Fibroblast of lung (primary cell): ENCODE measurements at places on chromosomes 5 and 9.

DNA sequence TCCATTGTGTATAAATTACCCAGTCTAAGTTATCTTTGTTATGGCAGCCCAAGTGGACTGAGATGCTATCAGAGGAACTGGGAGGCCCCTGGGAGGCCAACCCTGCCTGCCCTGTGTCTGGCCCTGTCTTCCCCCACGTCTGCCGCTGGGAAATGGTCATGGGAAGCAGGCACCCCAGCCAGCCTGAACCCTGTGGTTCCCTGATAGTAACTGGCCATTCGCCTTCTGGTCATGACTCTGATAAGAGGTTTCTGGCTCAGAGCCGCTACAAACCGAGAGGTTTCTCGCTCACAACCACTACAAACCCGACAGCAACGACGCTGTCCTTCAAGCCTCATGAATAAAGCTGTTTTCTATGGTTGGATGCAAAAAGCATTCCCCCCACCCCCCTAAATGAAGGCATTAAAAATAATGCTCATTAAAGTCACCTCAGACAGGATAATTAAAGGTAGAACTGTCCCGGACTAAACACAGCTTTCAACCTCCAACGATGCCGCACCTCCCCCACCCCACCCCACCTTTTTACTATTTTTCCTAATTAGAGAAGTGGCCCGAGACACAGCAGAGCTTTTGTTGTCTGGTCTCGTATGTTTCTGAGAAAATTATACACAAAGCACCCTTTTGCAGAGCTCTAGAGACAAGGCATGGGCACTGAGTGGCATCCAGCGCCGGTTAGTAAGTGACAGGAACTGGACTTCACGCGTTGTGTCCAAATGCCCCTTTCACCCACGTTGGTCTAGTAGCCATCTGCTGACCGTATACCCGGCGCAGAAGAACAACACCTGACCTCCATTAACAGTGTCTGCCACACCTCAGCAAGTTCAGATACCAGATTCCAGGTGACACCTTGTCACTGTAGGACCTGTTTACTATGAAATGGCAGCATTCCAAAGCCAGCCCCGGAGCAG is 140.8 kb downstream of the COL23A1 start:
- DNase-seq, result no peak

DNA sequence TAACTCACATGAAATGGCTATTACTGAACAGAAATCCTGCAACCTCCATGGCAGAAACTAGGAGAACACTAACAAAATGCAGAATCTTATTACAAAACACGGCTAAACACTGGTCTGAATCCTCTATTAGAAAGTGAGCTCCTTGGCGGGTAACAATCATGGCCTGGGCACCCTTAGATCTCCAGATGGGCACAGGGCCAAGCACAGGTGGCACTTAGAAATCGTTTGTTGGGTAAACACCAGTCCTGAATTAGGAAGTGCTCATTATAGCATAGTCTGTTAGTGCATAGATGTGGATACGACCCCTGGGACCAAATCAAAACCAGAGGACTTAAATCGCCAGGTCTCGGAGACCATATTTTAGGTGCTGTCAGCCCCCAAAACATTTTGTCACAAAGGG is 14.4 kb downstream of the VDAC1 start:
- no peak for DNase-seq

DNA sequence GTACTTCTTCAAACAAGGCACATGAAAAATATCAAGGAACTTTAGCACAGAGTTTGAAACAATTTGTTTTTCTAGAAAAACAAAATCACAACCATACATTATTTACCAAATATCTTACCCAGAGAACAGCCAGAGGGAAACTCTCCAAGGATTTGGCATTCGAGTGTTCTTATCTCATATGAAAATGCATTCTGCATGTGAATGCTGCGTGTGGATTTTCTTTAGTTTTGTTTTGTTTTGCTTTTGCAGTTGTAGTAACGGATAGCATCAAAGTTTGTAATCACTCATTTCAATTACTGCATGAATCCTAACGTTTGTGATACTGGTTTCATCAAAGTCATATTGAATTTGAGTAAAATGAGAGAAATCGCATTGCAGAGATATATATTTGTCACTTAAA is 28.0 kb downstream of the ADAMTSL1 start:
- DNase-seq, result no peak

DNA sequence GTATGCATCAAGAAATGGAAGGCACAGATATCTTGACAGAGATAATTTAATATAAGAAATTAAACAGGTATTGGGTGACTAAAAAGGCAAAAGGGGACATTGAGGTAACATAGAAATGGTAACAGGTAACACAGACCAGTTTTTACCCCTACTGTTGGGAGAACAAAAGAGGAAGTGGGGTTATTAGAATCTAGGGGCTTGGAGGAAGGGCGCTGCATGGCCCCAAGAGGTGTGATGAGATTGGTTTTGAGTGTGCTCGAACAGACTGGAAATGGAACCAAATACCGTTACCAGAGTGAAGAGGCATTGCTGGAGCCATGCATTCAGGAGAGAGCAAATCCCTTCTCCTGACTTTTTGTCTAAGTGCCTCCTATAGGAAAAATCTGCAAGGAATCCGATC is 193.9 kb downstream of the ALDH1A1 start:
- no peak for DNase-seq

DNA sequence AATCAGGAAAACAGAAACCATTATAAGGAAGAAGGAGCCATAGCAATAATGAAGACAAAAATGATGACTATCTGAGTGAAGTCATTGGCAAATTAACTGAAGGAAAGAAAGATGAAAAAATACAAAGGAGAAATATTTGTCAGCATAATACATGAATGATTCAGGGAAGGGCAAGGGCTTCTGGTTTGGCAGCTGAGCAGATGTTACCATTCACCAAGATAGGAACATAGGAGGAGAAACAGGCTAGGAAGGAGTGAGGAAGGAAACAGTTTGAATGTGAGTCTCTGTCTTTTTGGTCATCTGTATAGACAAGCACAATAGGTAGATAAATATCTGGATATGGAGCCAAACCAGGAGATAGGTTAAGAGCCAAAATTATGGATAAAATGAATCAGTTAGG is 296.0 kb downstream of the ISL1 start:
- DNase-seq, result no peak

- no peak for DNase-seq
These were observed 103.9 kb downstream of the SPOCK1 start for GRCh38 chr5:137395011-137395755.

- no peak for DNase-seq
These were observed 450.4 kb upstream of the CHD1 start for GRCh38 chr5:99379187-99379586.

- DNase-seq, result no peak
These were observed 282.0 kb downstream of the DMRT2 start for GRCh38 chr9:1332156-1332555.

DNA sequence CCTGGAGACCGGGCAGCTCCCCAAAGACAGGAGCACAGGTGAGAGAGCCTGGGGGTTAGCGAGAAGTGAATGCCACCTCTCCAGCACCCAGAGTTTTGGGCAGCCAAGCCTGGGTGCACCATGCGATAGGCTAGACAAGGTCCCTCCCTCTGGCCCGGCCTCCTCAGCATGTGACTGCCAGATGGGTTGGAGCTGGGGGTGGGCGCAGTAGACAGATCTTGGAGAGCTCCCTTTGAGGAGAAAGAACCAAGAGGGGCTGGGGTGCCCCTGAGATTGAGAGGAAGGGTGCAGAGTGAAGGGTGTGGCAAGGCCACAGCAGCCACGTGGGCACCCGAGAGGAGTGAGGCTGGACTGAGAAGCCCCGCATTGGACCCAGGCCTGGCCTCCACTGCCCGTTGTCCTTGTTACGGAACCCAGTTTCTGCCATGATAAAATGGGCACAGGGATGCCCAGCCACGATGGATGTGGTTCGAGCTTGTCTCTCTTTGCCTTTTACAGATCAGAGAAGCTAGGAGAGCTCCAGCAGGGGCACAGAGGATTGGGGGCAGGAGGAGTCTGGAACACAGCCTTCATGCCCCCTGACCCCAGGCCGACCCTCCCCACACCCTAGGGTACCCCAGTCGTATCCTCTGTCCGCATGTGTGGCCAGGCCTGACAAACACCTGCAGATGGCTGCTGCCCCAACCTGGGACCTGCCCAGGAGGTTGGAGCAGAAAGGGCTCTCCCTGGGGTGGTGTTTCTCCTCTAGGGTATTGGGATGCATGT is 1.4 kb downstream of the TMEM141 start:
- no peak for DNase-seq

GRCh38 chr9:115349542-115349941 is 231.6 kb upstream of the TNC start:
- DNase-seq, result peak; percentile 63

GRCh38 chr5:22665801-22666200 is 187.3 kb downstream of the CDH12 start:
- no peak for DNase-seq

DNA sequence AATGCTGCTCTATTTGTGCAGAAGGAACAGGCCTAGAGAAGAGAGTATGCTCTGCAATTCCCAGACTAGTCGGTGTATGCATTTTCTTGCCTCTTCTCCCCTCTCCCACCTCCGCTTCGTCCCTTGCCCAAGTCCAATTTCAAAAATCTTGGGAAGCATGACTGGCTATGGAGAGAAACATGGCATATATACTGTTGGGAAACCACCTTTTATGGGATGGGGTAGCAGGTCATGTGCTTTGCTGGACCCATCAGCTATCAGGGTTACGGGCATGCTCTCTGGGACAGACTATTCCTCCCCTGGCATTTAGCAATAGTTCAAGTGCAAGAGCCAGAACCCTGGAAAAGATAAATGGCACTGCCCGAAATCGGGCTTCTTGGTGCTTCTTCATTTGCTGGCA is 12.0 kb downstream of the ISL1 start:
- DNase-seq, result no peak

GRCh38 chr5:57276353-57276752 is 102.5 kb downstream of the GPBP1 start:
- DNase-seq, result no peak

- DNase-seq, result no peak
These were observed 10.5 kb downstream of the ECSCR start for GRCh38 chr5:139451878-139452660.

- no peak for DNase-seq
These were observed 585.2 kb upstream of the C9orf72 start for GRCh38 chr9:28158451-28158850.

DNA sequence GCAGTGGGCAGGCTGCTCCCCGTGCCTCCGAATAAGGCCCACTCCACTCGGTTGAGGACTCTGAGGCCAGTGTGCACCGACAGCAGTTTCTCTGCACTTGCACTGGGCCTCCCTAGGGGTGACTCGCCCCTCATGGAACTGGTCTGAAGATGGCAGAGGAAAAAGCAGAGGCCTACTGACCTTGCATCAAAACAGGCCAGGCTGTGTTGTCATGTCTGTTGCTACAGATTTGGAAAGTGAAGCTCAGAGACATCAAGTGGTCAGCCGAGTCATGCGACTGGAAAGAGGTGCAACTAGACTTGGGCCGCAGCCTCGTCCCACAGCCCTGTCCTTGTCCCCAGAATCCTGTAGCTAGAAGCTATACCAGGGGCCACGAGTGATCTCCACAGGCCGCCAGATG is 78.3 kb downstream of the DCP2 start:
- no peak for DNase-seq

- no peak for DNase-seq
These were observed 414.0 kb downstream of the MED10 start for GRCh38 chr5:5964347-5964746.

DNA sequence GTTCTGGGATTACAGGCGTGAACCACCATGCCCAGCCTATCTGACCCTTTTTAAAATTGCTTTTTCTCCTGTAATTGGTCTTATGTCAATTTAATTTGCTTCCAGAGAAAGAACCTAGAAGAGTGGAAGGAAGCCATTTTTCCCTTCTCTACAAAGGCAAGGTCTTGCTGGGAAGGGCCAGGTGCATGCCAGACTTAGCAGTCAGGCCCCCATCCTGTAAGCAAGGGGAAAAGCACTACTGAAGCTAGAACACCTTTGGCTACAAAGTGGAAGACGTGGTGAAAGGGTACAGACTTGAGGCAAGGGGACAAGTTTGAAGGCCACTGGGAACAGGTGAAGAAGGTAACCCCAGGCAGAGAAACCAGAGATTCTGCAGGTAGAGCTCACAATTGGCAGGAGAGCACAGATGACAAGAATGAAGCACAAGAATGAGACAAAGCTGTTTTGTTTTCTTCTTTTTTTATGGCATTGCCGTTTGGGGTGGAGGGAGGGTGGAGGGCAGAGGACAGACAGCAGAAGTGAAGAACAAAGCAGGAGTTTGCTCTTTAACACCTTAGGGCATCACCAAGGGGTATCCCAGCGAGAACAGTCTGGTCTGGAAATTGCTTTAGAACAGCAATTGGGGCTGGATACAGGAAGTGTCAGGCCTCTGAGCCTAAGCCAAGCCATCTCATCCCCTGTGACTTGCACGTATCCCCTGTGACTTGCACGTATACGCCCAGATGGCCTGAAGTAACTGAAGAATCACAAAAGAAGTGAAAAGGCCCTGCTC is 72.9 kb downstream of the SERINC5 start:
- no peak for DNase-seq

DNA sequence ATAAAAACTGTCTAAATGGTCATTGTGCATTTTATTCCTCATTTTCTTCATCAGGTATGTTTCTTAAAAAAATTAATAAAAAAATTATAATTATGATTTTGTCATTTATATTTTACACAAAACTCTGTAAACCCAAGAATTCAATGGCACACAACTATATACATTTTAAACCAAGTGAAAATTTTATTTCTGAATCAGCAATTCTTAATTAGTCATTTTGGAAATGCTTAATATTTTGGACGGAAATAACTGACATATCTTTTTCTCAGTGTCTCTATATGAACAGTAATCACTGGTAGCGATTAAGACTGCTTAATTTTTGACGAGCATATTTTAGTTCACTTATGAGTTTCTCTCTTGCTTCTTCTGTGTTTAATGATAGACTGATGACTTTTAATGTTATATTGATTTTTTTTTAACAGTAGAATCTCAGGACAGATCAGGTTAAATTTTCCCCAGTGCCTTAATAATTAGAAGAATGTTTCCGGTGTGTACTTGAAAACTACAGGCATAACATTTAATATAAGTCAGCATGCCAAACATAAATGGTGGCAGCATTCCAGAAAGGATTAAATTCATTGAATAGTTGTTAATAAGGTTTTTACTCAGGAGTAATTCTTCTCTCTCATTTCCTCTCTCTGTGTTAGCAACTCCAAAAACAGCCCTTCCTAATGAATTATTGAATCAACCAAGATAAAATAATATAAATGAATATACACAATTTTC is 644.7 kb upstream of the CDH6 start:
- DNase-seq, result no peak

GRCh38 chr9:82167296-82167695 is 178.7 kb downstream of the SPATA31D1 start:
- DNase-seq, result no peak

GRCh38 chr5:135010502-135011354 is 23.3 kb downstream of the PITX1 start:
- DNase-seq, result no peak

- no peak for DNase-seq
These were observed 343.4 kb upstream of the PAPPA start for GRCh38 chr9:115810166-115810565.

DNA sequence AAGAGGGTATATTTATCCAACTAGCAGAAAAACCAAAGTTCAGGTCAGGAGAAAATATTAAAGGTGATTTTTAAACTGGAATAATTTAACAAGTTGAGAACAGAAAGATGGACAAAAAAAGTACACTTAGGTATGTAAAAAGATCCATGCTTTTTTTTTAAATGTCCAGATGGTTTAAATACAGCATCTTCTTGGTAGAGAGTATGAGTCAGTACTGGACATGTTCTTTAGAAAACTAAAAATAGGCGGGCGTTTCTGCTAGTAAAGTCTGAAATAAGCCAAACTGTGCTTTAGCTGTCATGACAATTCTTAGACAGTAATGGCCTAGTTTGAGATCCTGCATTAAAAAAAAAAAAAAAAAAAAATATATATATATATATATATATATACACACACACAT is 255.9 kb upstream of the ST8SIA4 start:
- DNase-seq, result no peak

GRCh38 chr9:14836885-14837284 is 73.3 kb downstream of the FREM1 start:
- DNase-seq, result no peak
